Pulmonary artery endothelial cell (primary cell): ENCODE measurements at places on chromosomes 7 and 10. TPM values are rescaled to one million over a fixed set of nuclear protein-coding genes. Genes with fewer than 3 reads are reported as not detected.

GRCh38 chr7:87452279-87452678, 23.2 kb downstream of the ABCB4 start:
- DNase-seq, result no peak

SMKR1 gene
- total RNA-seq, result 0.40 and 0.63 TPM in 2 replicates

GPR37 gene
- 1.7 and 8.1 TPM in 2 replicates for total RNA-seq

- no peak for DNase-seq
Measured at GRCh38 chr7:136890399-136890798, 21.9 kb downstream of the CHRM2 start.

DNA sequence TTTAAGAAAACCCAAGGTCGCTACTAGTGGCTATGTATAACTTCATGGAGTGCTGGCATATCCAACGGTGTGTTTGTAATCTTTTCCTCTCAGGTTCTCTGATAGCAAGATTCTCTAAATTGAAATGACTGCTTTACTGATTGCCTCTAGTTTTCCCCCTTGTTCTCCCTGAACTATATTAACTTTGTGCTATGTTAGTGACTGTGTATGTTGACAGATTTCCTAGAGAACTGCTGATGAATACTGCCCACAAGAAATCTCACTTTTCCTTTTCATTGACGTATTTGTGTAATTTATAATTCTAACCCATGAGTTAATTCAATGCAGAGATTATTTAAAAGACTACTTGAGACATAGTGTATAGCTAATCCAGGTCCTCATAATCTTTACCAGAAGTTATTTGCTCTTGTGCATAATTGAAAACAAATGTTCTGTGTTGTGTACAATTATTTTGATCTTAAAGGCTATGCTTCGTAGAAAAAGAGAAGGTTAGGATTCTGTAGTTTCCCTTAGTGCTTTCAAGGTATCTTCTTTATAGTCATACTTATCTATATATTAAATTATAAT, 70.6 kb upstream of the GLCCI1 start:
- DNase-seq, result no peak

- DNase-seq, result peak; percentile 63
Measured at GRCh38 chr10:13961097-13961496, 369.6 kb downstream of the FRMD4A start.

DNA sequence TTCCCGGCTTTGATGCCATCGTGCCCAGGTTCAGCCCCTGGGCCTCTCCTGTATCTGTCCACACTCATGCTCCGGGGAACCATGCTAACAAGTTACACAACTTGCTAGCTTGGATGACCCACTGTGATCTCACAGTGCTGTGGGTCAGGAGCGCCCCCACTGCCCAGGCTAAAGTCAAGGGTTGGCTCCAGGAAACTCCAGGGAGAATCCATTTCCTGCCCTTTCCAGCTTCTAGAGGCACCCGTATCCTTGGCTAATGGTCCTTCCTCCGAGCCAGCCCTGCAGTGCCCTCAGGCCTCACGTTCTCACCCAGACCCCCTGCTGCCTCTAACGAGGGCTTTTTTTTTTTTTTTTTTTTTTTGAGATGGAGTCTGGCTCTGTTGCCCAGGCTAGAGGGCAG, 19.5 kb downstream of the AMZ1 start:
- DNase-seq, result no peak

HECW1 gene
- not detected in 2 replicates for total RNA-seq

ATOH7 gene
- total RNA-seq, result not detected in 2 replicates

DNA sequence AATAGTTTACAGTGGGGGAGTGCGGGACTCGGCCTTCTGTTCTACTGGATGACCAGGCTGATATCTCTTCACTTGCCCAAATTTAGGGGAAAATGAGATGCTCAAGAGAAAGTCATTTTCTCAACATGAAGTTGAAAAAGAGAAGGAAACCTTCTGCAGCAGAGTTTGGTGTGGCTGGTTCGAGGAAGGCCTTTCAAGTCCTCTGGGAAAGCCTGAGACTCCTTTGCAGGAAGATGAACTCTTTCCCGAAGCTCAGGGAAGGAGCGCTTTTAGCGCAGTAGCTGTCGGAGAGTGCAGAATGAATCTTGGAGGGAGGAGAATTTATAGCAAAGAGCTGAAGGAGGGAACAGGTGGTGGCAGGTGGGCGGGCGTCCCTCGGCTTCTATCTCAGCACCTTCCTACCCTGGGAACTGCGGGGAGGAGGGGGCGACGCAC, at the start of gene ATOH7:
Gene ATOH7, minus strand, starts transcription at position 297 of the 435 bp plus-strand sequence. CDS start 436 bp downstream, outside the sequence.
- DNase-seq, result no peak

GRCh38 chr7:115953592-115954255, 76.8 kb downstream of the TFEC start:
- DNase-seq, result no peak

DNA sequence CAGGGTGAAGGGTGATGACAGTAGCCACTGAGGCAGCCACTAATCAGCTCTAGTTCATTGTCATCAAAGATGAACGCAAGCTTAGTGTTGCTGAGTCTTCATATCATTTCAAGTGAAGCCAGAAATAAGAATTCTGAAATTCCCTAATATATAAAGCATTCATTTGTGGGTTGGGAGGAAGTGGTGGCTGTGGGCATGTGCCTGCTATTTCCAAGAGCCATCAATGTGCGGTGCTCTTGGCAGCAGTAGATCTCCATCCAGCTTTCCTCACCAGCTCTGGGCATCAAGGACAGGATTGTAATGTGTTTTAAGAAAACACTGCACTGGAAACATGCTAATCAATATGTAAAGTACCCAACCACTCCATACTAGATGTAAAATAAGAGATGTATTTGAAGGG, 202.5 kb upstream of the AHR start:
- DNase-seq, result no peak

- DNase-seq, result no peak
Measured at GRCh38 chr10:42977032-42977416, 99.8 kb upstream of the RET start.

GRCh38 chr7:123569352-123570010, 11.9 kb upstream of the NDUFA5 start:
- DNase-seq, result peak; percentile 3

GRCh38 chr7:96675548-96675947, 34.1 kb downstream of the SEM1 start:
- no peak for DNase-seq

DNA sequence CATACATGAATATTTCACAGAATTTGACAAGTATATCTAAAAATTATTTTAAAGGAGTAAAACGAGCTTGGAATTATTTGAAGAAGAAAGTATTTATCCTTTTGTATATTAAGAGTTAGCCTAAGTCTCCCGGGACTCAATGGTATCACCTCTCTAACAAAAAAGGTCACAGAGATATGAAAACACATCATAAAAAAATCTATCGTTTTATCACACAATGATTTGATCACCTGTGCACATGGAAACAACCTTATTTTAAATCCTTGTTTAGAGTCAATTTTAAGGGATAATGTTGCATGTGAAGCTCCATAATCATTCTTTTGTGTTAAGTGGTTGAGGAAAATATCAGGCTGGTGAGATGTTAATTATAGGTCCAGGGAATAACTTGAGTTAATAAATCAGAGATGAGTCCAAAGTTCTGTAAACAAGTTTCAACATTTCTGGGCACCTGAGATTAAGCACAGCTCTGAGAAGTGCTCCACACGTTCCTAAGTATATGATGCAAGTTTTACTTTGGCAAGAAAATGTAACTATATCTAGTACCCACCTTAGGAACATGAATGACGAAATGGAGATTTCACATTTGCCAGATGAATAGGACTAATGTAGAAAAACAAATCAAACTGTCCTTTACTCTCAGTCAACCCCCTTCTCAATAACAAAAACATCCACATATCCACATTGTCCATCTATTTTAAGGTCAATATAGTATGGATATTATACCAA, 148.5 kb upstream of the AKR1E2 start:
- peak; percentile 53 for DNase-seq

- DNase-seq, result no peak
Measured at GRCh38 chr7:28179120-28180030, 1.2 kb downstream of the JAZF1 start.

- DNase-seq, result no peak
Measured at GRCh38 chr10:131876508-131876907, 24.3 kb upstream of the PPP2R2D start.

- DNase-seq, result no peak
Measured at GRCh38 chr7:73345538-73345937, 17.6 kb downstream of the FKBP6 start.

GRCh38 chr7:52586704-52587103, 448.7 kb upstream of the POM121L12 start:
- DNase-seq, result no peak

- no peak for DNase-seq
Measured at GRCh38 chr7:140153666-140154161, 23.1 kb downstream of the KDM7A start.

DNA sequence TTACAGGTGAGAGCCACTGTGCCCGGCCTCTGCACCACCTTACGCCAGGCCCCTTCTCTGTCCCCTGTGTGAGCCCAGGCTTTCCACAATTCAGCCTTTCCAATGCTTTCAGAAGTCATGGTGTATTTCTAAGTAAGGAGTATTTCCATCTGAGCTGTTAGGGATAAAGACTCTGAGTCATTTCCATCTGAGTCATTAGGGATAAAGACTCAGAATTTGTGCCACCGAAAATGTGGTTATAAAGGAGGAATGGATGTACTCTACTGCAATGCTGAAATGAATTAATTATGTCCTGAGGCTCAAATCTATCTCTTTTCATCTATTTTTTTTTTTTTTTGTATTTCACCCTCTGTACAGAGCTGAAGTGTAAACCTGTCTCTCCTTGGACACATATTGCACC, 84.0 kb downstream of the GATA3 start:
- DNase-seq, result no peak

LRRC4 gene
- total RNA-seq, result 0.40 and 0.99 TPM in 2 replicates

GRCh38 chr10:20644421-20644820, 252.7 kb downstream of the NEBL start:
- no peak for DNase-seq

DNA sequence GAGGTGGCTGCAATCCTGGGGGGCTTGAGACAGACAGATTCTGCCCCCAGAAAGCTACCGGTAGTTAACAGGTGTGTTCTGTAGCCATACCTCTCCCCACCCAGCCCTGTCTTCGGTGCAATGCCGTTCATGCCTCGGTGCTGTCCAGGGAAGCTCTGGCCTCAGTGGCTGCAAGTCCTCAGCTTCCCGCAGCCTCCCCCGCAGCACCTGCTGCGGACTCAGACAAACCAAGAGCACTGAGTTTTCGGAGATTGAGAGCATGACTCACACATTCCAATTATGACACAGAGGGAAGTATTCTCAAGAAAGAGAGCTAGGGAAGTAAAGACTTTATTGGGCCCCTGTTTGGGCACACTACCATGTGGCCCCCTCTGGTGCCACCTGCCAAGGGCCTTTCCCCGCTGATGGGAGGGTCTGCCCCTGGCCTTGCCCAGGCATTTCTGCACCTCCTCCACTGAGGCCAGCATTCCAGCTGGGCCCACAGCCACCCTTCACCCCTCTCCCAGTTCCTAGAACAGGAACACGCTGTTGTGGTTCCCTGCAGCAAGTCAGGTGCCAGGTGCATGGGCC, 30.2 kb upstream of the EZH2 start:
- no peak for DNase-seq

GRCh38 chr10:33031815-33032653, 74.0 kb upstream of the ITGB1 start:
- no peak for DNase-seq

DNA sequence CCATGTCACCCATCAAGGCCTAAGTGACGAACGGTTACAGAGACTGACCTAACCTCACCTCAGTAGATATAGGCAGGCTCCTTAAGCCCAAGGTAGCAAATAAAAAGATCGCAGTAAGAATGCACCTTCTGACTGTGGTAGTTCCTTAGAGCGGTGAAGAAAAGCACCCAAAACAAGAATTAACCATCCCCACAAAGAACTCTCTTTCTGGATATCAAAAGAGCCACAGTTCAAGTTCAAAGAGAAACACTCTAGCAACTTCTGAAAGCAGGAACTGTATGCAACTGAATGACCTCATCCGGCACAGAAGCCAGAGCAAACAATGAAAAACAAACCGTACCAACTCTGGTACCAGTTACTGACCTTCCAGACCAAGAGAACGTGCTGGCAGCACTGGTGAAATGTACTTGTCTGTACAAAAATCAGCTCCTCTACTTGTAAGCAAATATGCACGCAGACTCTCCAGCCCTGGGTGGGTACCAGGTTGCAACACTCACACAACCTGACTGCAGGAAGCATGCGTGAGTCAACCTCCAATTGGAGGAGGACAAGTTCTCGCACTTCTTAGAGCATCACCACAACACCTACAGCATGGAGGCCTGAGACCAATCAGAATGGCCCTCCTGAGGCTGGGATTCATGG, 202.7 kb downstream of the FAM107B start:
- peak; percentile 58 for DNase-seq

DNA sequence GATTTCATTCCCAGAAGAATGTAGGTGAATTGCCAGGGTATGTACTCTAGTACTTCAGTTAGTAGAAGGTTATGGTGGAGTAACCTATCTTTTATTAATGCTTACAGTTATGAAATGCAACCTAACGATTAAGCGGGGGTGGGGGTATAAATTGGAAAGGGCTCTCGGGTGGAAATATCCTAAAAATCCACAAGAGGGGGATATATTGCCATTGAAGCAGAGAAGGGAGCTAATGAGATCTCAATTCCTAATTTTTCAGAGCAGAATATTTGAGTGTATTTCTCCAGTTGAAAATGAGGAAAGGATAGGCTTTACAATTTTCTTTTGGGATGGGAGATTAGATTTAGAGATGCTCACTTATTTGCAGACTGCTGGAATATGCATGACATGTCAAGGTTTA, 90.8 kb downstream of the DNAJB9 start:
- no peak for DNase-seq
